ENCODE measurements at places on chromosomes 6 and 20. TPM values are rescaled to one million over a fixed set of nuclear protein-coding genes. Genes with fewer than 3 reads are reported as not detected.

ZFP57 gene
- not detected for total RNA-seq

GRCh38 chr6:137821491-137821890 is 45.6 kb upstream of the TNFAIP3 start:
- peaks cover 25% of the 10 kb centered on the region for H3K4me1 ChIP-seq
- no peak for DNase-seq
- H3K27me3 ChIP-seq: no peaks in the 10 kb centered on the region
- H3K4me3 ChIP-seq: no peak overlapping the region

- no peak overlapping the region for H3K27ac ChIP-seq
- no peak overlapping the region for H3K4me3 ChIP-seq
- no peak for DNase-seq
- peaks cover 43% of the 10 kb centered on the region for H3K27me3 ChIP-seq
- H3K36me3 ChIP-seq: no peaks in the 10 kb centered on the region
Observed at GRCh38 chr20:19427913-19428312, 215.5 kb downstream of the SLC24A3 start.

GRCh38 chr6:7604506-7604905 is 14.5 kb downstream of the SNRNP48 start:
- no peak overlapping the region for H3K4me3 ChIP-seq
- no peaks in the 10 kb centered on the region for H3K27me3 ChIP-seq
- no peak for DNase-seq
- H3K36me3 ChIP-seq: peaks cover 98% of the 10 kb centered on the region

TMEM151B gene
- total RNA-seq: not detected

COL9A1 gene
- total RNA-seq: 0.08 TPM

DNA sequence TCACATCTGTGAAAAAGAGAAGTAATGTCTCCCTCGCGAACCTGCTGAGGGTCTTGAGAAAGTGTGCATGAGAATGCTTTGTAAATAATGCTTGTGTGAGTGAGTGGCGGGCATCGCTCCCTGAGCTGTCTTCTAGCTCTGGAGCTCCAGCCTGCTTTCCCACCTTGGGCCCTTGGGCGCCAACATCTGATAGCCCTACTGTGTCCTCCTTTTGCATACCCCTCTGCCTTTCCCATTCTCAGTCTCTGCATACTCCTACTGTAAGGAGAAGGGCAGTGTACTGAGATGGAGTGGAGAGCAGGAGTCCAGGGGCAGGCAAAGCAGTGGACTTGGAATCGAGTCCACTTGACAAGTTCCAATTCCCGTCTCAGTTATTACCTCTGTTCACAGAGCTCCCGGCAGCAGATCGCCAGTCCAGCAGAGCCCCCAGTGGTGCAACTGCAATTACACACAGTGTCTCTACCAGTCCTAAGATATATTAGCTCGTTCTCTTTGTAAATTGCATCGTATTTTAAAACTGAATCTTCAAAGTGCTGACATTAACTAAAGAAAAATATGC is 847 bp upstream of the NCR2 start:
- H3K4me1 ChIP-seq: no peaks in the 10 kb centered on the region
- no peak for DNase-seq
- peaks cover 73% of the 10 kb centered on the region for H3K27me3 ChIP-seq
- no peak overlapping the region for H3K27ac ChIP-seq

- H3K36me3 ChIP-seq: no peaks in the 10 kb centered on the region
- H3K27me3 ChIP-seq: no peaks in the 10 kb centered on the region
- H3K4me3 ChIP-seq: no peak overlapping the region
- no peaks in the 10 kb centered on the region for H3K4me1 ChIP-seq
Observed at GRCh38 chr6:45076217-45076930, 251.8 kb upstream of the RUNX2 start.

SLC17A1 gene
- not detected for total RNA-seq

DNA sequence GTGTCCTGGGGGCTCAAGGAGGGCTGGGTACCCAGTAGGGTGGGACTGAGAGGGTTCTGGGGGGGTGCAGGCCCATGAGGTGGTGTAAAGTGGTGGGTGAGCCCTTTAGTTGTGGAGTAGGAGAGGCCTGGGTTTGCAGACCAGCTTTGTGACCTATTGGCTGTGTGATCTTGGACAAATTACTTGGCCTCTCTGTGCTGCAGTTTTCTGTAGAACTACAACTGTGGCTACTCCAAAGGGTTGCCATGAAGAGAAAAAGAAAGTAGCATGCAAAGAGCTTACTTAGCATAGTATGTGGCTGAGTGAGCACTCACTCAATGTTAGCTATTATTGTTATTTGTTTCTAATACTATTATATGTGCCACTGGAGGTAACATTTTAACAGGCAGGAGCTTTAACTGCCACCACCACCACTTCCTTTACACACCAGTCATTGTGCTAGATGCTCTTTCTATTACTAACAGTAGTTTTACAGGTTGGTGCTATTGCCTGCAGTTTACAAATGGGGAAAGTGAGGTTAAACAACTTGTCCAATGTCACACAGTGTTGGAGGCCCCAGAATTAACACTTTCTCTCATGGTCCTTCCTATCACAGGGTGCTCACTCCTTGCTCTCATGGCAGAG is 286.8 kb downstream of the DHX35 start:
- H3K27ac ChIP-seq: no peak overlapping the region
- no peak overlapping the region for H3K4me3 ChIP-seq
- no peaks in the 10 kb centered on the region for H3K36me3 ChIP-seq
- no peak for DNase-seq
- peaks cover 21% of the 10 kb centered on the region for H3K27me3 ChIP-seq

SYTL3 gene
- 11.2 TPM for total RNA-seq

PDE10A gene
- total RNA-seq: 12.2 TPM

KCNK17 gene
- 0.52 TPM for total RNA-seq

DNA sequence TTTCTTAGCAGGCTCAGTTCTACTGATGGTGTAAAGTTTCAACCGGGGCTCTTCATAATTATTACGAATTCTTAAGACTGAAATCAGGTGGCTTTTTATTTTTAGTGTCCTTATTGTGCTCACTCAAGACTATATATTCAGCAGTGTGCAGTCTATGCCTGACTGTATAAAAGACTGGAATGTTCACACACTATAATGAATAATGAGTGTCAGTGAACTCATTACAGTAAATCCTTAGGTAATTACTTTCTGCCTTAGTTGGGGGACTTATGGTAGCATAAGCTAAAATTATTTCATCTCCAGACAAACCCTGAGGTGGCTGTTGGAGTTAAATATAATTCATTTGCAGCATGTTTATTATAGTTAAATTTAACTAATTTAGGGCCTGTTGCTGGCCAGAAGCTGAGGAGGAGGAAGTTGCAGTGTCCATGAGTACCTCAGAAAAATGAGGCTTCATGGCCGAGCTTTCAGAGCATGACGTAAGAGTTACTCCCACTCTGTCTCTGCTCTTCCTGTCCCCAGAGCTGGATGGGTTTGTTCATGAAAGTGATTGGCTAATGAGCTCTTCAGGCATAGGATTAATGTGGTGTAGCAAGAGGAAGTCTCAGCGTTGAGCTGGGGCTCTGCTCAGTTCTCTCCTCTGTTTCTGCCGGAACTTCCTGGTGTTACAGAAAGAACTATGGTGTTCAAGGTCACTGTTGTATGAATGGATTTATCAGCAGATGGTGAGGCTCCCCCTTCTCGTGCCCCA is 335.7 kb downstream of the NRN1 start:
- no peaks in the 10 kb centered on the region for H3K36me3 ChIP-seq
- no peak for DNase-seq
- H3K4me3 ChIP-seq: no peak overlapping the region
- H3K27ac ChIP-seq: no peak overlapping the region
- H3K27me3 ChIP-seq: no peaks in the 10 kb centered on the region
- H3K4me1 ChIP-seq: peaks cover 36% of the 10 kb centered on the region

DNA sequence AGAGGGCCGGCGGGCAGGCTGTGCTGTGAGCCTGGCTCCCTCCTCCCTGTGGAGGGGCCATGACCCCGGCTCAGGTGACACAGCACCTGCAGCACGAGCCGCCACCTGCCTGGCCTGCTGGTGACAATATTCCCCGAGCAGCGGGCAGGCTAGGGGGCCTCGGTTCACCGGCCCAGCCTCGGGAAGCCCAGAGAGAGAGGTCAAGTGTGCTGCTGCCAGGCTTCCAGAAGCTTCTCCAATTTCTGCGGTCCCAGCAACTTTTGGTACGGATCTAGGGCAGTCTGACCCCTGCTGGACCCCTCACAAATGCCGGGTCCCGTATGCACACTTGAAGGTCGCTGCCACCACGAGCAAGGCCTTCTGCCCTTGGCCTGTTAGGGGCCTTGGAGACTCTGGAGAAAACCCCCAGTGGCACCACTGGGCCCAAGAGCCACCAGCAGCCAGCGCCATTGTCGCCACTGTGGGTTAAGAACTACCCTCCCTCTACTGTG is 38.6 kb upstream of the NOL4L start:
- H3K27me3 ChIP-seq: peaks cover 49% of the 10 kb centered on the region
- peaks cover 15% of the 10 kb centered on the region for H3K4me1 ChIP-seq
- H3K27ac ChIP-seq: no peak overlapping the region
- no peak overlapping the region for H3K4me3 ChIP-seq
- no peak for DNase-seq

- no peak for DNase-seq
- no peak overlapping the region for H3K27ac ChIP-seq
- no peak overlapping the region for H3K4me3 ChIP-seq
- no peaks in the 10 kb centered on the region for H3K36me3 ChIP-seq
- H3K27me3 ChIP-seq: peaks cover 13% of the 10 kb centered on the region
Observed at GRCh38 chr6:150072201-150072600, 3.3 kb upstream of the ULBP3 start.

DNA sequence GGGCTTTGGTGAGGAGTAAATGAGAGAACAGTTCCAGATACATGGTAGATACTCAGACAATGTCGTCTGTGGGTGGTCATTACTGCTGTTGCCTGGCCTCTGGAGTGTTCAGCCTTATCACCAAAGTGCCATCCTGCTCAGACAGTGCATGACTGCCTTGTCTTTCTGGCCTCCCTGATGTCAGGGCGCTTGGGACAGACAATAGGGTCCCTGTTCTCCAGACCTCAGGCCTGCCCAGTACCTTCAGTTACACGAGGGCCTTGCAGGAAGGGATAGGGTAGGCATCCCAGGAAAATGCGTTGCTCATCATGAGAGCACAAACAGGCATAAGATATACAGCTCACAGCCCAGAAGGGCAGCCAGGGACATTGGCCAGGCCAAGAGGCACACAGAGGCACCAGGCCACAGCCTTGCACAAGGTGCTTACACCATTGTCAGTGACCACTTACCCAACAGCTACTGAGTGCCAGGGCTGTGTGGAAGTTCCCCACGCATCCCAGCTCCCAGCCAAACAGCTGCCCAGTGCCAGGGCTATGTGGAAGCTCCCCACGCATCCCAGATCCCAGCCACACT is 27.4 kb downstream of the BPIFB1 start:
- H3K27me3 ChIP-seq: peaks cover 38% of the 10 kb centered on the region
- no peaks in the 10 kb centered on the region for H3K36me3 ChIP-seq
- no peak for DNase-seq
- H3K27ac ChIP-seq: no peak overlapping the region
